Psoas muscle (tissue), 8 donors: ENCODE measurements at places on chromosomes 11 and 22.

DNA sequence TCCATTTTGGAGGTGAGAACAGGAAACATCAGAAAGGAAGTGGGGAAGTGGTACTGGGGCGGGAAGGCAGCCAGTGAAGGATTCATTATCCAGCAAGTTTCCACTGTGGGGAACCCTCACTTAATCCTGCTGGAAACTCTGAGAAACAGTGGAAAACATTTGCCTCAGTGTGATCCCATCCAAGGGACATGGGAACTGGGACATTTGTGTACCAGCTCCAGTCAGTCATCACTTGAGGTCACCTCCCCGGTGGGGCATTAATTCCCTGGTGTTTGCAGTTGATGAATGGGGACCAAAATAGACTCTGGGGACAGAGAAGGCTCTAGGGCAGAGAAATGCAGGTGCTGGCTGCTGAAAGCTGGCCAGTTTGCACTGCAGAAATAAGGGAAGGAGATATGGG is 599.9 kb downstream of the BUD13 start:
- H3K27me3 ChIP-seq = peaks cover 1% of the 10 kb centered on the region
- DNase-seq = no peak
- H3K4me1 ChIP-seq = no peaks in the 10 kb centered on the region
- no peaks in the 10 kb centered on the region for H3K36me3 ChIP-seq
- H3K4me3 ChIP-seq = no peak overlapping the region

DNA sequence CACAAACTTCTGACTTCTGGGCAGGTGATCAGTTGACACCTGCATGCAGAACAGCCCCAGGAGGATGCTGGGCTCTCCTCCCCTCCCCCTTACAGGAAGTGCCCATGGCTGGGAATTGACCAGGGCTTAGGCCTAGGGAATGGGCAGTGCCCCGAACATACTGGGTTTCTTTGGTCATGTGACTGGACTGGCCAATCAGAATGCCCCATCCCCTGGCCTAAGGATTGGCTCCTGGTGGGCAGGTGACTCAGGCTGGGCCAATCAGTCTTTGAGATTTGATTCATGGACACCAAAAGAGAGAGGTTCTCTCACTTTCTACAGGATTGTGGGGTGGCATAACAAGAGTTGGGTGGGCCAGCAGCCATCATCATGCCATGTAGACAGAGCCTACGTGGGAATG is 37.1 kb downstream of the MCM5 start:
- H3K27ac ChIP-seq = no peak overlapping the region
- H3K36me3 ChIP-seq = no peaks in the 10 kb centered on the region
- H3K4me3 ChIP-seq = no peak overlapping the region
- no peak for DNase-seq

DNA sequence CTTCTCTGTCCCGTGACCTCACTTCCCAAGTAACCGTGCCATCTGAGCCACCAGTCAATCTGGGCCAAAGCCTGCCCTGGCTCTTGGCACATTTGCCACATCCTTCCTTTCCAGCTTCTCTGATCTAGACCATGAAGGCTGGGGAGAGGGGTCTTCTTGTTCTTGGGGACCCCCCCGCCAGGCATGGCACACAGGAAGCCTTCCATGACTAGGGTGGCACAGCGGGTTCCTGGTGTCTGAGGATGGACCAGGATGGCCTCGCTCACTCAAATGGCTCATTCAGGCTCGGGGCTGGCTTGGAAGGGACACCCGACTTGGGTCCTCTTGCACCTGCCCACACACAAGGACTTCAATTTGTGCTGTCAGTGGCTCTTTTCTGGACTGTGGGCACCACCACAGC is 121.3 kb downstream of the BCR start:
- DNase-seq = no peak
- H3K36me3 ChIP-seq = no peaks in the 10 kb centered on the region
- H3K27ac ChIP-seq = no peak overlapping the region
- no peaks in the 10 kb centered on the region for H3K27me3 ChIP-seq
- H3K4me3 ChIP-seq = no peak overlapping the region

DNA sequence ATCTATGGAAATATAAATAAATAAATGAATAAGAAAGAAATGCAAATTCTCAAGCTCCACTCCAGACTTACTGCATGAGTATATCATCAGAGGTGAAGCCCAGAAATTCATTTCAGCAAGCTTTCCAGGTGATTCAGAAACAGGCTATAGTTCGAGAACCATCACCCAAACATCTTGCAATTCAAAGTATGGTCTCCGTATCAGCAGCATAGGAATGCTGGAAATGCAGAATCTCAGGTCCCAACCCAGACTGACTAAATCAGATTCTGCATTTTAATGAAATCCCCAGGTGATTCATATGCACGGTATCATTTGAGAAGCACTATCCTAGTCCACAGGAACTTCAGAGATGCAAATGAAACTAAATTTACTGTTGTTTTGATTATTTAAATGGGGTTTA is 95.3 kb downstream of the SERGEF start:
- peaks cover 20% of the 10 kb centered on the region for H3K4me1 ChIP-seq
- DNase-seq = no peak
- H3K27ac ChIP-seq = no peak overlapping the region
- no peak overlapping the region for H3K4me3 ChIP-seq
- no peaks in the 10 kb centered on the region for H3K27me3 ChIP-seq

- no peak for DNase-seq
- H3K27ac ChIP-seq = no peak overlapping the region
- H3K4me1 ChIP-seq = no peaks in the 10 kb centered on the region
- H3K27me3 ChIP-seq = no peaks in the 10 kb centered on the region
- H3K4me3 ChIP-seq = no peak overlapping the region
Measured at GRCh38 chr11:46741600-46742484, 22.8 kb downstream of the F2 start.

- no peaks in the 10 kb centered on the region for H3K4me1 ChIP-seq
- H3K4me3 ChIP-seq = no peak overlapping the region
- H3K27ac ChIP-seq = no peak overlapping the region
- no peaks in the 10 kb centered on the region for H3K36me3 ChIP-seq
Measured at GRCh38 chr11:7449211-7449840, 36.0 kb upstream of the OLFML1 start.

DNA sequence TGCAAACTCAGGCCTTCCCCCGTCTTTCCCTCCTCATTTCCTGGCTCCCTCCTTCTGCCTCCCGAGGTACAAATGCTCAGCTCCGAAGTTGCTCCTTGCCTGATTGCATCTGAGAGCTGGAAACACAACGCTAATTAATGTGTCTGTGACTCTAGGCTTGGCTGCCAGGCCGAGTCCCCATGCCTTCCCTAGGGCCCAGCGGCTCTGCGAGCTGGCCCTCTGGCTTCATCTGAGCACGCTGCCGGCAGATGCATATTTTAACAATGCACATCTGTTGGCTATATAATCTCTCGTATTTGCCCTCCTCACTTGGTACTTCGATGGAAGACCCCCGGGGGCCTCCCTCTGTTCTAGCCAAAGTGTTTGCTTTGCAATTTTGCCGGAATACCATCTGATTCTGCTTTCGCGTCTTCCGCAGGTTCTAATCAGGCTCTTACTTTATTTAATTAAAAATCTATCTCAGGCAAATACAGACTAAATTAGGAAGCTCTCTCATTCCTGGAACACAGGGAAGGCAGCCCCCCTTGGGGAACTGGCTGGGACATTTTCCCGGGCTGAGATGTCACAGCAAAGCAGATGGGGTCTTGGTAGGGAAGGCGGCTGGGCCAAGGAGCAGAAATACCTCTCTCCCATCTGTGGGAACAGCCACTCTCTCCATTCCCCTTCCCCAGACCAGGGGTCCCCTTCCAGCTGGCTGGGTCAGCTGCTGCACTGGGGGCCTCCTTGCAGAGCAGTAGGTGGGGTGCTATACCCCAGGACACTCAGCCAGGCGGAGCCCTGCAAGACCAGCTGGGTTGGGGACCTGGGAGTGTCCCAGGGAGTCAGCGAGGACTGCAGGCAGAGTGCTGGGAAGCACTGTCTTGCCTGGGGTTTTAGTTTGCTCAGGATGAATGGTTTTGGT is 162.8 kb downstream of the ST3GAL4 start:
- H3K4me1 ChIP-seq = no peaks in the 10 kb centered on the region
- no peaks in the 10 kb centered on the region for H3K36me3 ChIP-seq
- peaks cover 33% of the 10 kb centered on the region for H3K27me3 ChIP-seq
- no peak overlapping the region for H3K4me3 ChIP-seq
